ENCODE measurements at places on chromosomes 12 and 14.
A peak's percentile ranks its signal among the peaks of the same experiment; 100 is the strongest.

DNA sequence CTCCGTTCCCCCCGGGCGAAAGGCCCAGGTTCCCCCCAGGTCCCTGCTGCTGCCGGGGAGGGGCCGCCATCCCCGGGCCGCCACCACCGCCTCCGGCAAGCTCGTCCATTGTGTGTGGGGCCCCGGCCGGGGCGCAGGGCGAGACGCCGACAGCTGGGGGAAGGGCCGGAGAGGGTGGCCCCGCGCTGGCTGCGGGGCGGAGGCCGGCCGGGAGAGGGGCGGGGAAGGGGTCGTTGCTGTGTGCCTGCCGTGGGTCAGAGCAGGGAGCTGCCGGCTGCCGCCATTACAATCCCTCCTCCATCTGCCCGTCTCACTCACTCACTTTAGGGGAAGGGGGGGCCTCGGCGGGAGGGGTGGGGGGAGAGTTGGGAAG, at the start of gene STRN3:
Gene STRN3 (minus strand): TSS at position 303 of the 373 bp plus-strand sequence. CDS start 194 bp downstream, at position 109.
- no peak for DNase-seq

DNA sequence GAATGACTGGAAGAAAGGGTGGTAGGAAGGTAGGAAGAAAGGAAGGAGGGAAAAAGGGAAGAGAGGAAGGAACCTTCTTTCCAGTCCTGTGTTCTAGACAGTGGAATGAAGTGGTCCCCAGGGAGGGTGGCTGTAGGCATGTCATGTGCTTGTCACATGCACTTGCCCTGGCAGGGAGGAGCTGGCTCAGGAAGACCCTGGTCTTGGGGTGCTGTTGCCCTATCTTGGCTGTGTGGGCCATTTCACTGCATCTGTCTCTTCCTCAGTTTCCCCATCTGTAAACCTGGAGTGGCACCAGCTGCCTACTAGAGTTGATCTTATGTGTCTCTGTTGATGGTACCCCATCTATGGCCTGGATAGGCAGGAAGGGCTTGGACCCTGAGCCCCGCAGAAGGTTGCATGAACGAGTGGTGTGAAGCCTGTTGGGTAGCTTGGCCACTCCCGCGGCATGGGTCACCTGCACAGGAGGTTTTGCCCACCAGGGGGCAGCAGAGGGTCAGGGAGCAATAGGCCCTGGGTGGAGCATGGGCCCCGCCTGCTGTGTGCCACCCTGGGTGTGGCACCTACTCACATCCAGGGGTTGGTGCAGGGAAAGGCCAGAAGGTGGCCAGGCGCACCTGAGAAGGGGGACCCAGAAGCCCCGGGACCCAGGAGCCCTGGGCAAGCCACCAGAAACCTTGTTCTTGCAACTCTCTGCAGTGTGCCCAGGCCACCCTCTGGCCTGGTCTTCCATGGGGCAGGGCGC, 25.1 kb downstream of the MEG3 start:
- DNase-seq: no peak

- no peak for DNase-seq
These were observed 108.5 kb downstream of the ARF6 start for GRCh38 chr14:50001151-50001998.

- no peak for DNase-seq
These were observed 29.7 kb downstream of the CLMN start for GRCh38 chr14:95290021-95290420.

DNA sequence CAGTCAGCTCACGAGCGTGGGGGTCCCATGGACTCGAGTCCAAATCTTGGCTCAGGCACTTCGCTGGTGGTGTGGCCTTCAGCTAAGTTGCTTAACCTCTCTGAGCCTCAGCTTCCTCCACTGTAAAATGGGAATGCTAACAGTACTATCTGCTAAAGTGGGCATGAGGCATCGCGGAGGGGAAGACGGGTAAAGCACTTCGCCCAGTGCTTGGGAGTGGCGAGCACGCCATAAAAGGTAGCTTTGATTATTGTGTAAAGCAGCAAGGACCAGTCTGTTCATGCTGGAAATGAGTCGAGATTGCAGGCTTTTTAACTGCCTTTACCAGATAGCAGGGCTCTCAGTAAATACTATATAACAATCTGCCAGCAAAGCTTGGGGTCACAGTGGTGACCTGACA, 24.5 kb downstream of the HRK start:
- no peak for DNase-seq

DNA sequence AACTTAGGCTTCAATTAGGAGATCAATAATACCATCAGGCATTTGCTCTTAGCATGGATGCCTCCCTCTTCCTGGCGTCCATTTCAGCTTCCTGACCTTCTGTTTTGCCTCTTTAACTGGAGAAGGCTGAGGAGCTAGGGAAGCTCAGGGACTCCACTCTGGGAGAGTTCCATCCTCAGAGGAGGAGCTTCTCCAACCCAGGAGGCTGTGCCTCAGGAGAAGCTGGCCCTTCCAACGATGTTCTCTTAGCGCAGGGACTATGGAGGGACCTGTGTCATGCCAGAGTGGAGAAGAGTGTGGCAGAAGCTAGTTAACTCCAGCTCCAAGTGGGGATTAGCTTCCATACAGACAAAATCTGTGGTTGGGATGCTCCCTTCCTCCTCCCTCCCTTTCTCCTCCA, 58.0 kb downstream of the KCNA5 start:
- no peak for DNase-seq

- DNase-seq: no peak
These were observed 11.6 kb downstream of the HVCN1 start for GRCh38 chr12:110677206-110677911.

GRCh38 chr14:82776958-82777357, 1243.3 kb upstream of the SEL1L start:
- DNase-seq: no peak

GRCh38 chr14:24297190-24297964, 2.2 kb downstream of the DHRS1 start:
- no peak for DNase-seq

GRCh38 chr14:88835661-88836060, 11.2 kb downstream of the TTC8 start:
- no peak for DNase-seq

DNA sequence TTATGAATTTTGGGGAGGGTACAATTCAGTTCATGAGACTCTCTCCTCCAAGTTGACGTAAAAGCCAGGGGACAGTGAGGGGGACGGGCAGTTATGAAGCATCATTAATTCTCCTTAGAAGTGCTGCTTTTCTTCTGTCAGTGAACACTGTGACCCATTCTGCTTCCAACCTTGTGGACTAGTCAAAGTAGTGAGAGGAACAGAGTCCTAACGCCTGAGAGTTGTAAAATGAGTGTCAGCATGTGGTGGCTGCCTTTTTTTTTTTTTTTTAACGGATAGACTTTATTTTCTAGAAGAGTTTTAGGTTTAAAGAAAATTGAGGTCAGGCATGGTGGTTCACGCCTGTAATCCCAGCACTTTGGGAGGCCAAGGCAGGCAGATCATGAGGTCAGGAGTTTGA, 15.5 kb downstream of the RESF1 start:
- DNase-seq: no peak

DNA sequence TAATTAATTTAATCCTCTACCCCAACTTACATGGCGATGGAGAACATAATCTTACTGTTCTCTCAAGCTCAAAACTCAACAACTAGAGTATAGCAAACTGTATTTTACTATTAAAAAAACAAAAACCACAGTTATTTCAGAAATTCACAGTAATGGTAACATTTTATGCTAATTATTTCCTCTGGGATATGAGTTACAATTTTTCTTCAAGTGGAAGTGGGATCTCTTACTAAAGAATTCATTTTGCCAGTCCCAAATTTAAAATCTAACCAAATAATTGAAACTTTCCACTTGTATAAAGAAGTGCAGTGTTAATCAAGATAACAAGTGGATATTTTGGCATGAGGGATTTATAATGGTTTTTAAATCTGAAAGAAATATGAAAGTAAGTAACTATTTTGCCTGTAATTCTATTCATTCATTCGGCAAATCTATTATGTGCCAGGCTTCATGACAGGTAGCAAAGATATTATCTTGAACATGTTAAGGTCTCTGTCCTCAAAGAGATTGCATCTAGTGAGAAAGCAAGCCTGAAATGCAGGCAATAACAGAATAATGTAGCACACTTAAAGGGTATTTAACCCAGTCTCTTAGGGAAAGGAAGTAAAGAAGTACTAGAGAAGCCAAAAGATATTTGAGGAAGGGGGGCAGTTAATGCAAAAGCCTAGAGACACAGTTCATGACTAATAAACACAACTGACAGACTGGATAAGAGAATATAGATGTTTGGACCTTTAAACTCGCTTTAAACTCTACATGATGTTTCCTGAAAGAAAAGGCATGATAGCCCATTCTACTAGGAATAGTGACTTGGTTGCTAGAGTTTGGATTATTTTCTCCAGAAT, 44.0 kb downstream of the TAOK3 start:
- DNase-seq: no peak

DNA sequence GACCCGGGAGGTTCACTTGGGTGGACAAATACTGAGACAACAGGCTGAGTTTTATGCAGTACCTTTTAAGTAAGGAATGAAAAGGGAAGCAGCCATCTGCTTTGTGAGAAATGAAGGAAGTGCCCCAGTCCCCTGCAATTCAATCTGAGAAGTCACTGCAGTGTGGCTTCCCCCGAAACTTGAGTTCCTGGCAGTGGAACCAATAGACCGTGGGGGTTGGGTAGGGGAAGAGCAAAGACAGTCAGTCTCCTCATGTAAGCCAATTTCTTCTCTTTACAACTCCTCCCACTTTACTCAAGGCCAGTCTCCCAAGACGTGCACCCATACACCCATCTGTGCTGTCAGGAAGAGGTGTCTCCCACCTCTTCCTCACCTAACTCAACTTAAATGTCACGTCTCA, 206.5 kb downstream of the BCAT1 start:
- no peak for DNase-seq

GRCh38 chr14:51285120-51285519, 45.1 kb downstream of the TMX1 start:
- no peak for DNase-seq

DNA sequence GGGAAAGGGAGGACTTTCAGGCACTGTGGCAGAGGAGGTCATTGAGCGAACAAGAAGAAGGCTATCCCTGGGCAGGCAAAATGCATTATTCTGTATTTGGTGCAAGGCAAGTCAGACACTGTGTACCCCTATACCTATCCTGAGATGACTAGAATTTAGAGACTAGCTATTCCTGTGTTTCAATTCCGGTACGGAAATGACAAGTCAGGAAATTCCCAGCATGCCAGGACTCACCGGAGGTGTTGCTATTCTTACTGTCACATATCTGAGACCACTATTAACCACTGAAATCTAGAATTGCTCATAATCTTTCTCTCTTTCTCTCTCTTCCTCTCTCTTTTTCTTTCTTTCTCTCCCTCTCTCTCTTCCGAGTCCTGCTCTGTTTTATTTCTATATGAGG, 297.1 kb downstream of the PDZRN4 start:
- DNase-seq: no peak

GRCh38 chr12:89525824-89526770, at the start of gene POC1B:
TSS of gene POC1B (minus strand) at chr12:89526047. CDS start at chr12:89525895, 152 bp downstream.
- DNase-seq: peak; percentile 70

DNA sequence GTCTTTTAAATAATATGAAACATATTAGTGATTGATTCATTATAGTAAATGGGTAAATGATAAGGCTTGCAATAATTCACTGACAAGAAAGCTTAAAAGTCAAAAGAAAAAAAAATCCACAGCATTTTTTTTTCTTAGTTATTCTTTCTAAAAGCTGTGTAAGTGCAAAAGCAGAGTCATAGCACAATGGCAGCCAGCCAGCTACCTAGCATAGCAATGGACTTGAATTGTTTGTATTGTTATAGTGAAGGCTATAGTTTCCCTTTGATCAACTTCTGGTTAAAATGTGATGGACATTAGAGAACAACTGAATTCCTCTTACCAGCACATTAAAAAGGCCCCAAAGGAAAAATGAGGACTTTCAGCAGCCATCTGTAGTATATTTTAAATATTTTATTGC, 232.1 kb downstream of the NAV3 start:
- no peak for DNase-seq

DNA sequence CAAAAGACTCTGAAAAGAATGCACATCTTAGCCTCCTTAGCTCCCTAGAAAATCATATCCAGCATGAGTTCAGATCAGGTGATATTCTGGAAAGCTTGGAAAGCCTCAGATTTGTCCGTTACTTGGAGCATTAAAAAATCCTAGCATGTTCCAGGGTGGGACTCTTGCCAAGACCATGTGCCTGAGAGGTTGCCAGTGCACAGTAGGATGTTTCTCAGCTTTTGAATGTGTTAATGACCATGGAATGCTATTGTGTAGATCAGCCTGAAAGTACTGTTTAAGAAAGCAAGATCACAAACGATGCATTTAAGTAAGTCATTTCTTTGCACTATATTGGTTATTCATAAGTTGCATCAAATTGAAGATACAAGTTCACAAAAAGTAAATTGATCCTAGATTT, 230.5 kb downstream of the ETNK1 start:
- DNase-seq: no peak

DNA sequence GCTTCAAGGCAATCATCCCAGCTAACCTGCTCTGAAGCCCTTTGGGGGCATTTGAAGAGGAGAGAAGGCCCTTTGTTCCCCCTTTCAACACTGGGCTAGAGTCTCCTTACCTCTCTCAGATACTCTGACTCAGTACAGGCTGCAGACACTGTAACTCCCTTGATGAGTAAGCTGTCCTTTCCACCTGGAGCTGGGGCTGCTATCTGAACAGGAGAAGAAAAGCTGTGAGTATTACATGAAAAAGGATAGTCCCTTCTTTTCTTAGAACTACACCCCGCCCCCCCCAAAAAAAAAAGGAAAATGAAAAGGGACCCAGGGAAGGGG, 186.6 kb upstream of the PLEKHG7 start:
- no peak for DNase-seq

GRCh38 chr12:18320036-18320617, 58.8 kb downstream of the PIK3C2G start:
- no peak for DNase-seq

DNA sequence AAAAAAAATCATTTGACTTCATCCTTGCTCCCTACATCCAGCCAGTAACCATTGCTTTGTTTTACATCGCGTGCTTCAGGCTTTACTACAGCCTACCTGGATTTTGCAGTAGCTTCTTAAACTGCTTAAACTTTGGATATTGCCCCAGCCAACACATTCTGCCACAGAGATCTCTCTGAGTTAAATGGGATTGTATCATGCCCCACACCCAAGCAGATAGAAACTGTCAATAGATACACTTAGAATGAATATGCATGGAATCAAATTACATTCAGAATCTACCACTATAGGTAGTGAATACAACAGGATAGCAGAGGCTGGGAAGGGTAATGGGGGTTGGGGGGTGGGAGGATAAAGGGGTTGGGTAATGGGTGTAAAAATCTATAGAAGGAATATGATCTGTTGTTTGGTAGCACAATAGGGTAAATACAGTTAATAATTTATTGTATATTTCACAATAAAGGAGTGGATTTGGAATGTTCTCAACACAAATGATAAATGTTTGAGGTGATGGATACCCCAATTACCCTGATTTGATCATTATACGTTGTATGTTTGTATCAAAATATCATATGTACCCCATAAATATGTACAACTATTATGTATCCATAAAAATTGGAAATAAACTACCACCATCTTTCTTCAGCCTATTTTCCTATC, 2.7 kb upstream of the MYRFL start:
- DNase-seq: no peak

Data from NCI-H187 treated with DMSO at 0.1 percent for 48 hours (cell line).